ENCODE measurements at places on chromosomes 3 and 15.

DNA sequence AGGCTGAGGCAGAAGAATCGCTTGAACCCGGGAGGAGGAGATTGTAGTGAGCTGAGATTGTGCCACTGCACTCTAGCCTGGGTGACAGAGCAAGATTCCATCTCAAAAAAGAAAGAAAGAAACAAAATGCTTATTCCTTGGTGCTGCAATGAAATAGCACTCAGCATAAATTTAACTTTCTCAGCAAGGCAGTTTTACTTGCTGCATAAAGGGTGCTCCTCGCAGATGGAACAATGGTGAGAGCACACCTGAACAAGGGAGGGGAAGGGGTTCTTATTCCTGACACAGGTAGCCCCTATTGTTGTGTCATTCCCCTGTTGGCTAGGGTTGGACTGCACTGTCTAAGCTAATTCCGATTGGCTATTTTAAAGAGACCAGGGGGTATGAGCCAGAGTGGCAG lies 17.1 kb downstream of the PAK2 start:
- no peak for DNase-seq

DNA sequence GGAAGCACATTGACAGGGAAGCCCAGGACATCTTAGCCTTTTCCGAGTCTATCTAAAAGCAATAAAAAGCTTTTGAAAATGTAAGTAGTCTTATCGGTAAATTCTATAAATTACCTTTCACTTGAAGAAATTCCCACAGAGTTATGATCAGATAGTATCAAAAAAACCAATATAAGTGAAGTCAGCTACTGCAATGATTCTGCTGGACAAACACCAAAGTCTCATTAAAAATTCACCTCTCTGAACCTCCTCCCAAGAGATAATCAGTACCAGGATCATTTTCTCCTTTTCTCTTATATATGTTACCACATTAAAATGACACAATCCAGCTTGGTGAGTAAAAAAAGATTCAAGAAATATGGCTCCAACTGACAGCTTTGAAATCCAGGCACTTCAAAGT lies 69.2 kb downstream of the FRMD5 start:
- DNase-seq: no peak

DNA sequence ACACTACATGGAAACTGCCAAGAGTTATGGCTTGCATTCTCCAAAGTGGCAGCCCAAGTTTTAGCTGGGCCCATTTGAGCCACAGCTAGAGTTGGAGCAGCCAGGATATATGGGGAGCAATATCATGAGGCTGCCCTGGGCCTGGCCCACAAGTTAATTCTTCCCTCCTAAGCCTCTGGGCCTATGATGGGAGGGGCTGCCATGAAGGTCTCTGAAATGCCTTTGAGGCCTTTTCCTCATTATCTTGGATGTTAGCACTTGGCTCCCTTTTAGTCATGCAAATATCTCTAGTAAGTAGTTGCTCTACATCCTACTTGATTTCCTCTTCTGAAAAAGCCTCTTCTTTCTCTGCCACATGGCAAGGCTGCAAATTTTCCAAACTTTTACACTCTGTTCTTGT lies 257.5 kb upstream of the CHRM5 start:
- DNase-seq: no peak

DNA sequence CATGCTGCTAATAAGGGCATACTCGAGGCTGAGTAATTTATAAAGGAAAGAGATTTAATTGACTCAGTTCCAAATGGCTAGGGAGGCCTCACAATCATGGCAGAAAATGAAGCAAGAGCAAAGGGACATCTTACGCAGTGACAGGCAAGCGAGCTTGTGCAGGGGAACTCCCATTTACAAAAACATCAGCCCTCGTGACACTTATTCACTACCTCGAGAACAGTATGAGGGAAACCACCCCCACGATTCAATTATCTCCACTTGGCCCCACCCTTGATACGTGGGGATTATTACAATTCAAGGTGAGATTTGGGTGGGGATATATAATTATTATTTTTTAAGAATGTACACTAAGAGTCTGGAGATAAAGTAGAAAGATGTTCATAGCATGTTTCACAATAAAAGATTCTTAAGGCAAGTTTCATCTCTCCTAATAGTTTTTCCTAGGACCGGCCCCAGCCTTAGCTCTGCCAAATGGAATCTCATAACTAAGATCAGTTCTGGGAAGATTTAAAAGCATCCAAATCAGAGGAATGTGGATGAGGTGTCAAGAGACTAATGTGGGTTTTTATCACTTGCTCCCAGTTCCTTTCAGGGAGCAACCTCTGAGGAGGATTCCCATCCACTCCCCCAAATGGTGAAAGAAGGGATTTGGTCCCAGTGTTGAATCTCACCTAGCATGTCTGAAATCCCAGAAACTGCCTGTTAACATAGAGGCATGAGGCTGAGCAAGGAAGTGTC lies 221.0 kb downstream of the ZMAT3 start:
- no peak for DNase-seq

- DNase-seq: no peak
These were observed 278.3 kb downstream of the FGF12 start for GRCh38 chr3:192449036-192449435.

DNA sequence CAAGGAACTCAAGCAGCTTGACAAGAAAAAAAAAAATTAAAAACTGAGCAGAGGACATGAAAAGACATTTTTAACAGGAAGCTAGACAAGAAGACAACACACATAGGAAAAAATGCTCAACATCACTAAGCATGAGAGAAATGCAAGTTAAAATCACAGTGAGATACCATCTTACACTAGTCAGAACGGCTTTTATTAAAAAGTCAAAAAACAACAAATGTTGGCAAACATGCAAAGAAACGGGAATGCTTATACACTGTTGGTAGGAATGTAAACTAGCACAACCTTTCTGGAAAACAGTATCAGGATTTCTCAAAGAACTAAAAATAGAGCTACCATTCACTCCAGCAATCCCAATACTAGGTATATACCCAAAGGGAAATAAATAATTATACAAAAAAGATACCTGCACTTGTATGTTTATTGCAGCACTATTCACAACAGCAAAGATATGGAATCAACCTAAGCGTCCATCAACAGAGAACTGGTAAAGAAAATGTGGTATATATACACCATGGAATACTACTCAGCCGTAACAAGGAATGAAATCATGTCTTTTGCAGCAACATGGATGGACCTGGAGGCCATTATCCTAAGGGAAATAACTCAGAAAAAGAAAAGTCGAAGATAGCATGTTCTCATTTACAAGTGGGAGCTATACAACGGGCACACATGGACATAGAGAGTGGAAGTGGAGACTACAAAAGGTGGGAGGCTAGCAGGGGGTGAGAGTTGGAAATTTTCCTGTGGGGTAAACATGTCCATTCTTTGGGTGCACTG lies 5.2 kb downstream of the GOLIM4 start:
- no peak for DNase-seq

GRCh38 chr3:43477600-43477999 lies 144.2 kb downstream of the ANO10 start:
- no peak for DNase-seq

- no peak for DNase-seq
These were observed 688.6 kb upstream of the ZNF385D start for GRCh38 chr3:22439626-22440025.

- DNase-seq: no peak
These were observed 144.2 kb downstream of the RYR3 start for GRCh38 chr15:33454996-33455395.

DNA sequence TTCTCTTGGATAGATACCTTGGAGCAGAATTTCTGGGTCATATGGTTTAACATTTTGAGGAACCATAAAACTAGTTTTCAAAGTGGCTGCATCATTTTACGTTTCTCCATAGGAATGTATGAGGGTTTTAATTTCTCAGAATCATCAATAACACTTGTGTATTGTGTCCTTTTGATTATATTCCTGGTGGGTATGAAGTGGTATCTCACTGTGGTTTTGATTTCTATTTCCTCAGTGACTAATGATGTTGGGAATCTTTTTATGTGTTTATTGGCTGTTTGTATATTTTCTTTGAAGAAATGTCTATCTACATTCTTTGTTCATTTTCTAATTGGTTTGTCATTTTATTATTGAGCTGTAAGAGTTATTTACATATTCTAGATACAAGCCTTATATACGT lies 28.8 kb downstream of the CDIN1 start:
- no peak for DNase-seq

GRCh38 chr15:50148362-50148963 lies 29.4 kb upstream of the ATP8B4 start:
- DNase-seq: peak; percentile 54

DNA sequence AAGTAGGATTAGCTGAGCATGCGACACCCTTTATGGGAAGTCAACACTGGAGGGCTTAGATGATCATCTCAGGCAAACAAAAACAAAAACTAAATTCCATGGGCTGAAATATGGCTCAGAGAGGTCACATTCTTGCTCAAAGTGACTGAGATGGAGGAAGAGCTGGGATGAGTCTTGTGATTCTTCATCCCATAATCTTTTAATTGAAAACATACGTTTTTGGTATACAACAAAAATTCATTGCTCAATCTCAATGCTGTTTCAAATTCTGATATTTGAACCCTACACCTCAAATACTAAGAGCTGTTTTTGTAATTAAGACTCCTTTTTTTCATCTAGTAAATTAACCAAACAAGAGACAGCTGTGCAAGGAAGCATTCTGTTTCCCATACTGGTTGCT lies 257.0 kb downstream of the NR1D2 start:
- no peak for DNase-seq

DNA sequence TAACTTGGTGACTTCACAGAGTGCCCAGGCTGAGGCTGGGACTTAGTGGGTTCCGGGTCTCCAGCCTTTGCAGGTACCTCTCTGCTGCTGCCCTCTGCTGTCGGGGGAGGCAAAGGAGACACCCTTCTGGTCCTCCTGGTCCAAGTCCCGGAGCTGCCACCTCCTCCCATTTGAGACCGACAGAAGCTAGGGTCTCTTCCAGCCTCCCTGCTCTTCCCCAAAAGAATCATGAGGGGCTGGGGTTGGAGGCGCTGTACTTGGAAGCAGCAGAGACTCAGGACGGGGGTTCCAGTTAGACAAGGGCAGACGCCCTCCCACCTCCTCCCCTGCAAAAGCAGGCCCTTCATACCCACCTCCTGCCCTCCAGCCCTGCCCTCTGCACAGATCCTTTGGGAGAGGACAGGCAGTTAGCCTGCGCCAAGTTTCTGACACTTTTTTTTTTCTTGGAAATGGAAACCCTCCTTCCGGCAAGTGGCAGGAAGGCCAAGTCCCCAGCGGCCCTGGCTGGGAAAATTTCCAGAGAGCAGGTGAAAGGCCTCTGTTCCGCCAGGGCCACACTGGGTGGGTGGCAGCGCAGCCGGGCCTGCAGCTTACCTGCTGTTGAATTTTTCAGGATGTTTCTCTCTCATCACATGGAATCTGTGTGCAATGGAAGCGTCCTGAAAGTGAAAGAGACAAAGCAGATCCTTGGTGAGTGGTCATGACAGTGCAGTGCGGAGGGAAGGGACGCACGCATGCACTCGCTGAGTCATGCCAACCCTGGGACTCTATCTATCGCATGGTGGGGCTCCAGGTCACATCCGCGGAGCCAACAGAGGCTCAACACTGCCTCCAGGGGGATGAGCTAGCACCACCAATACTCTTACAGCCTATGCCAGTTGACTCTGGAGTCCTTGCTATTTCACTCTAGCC lies 119.9 kb downstream of the DGKG start:
- DNase-seq: no peak

- DNase-seq: no peak
These were observed 1.5 kb upstream of the SLC24A5 start for GRCh38 chr15:48119277-48119676.

GRCh38 chr15:64461721-64462162 lies 1.4 kb downstream of the ZNF609 start:
- no peak for DNase-seq

- DNase-seq: no peak
These were observed 555.8 kb upstream of the IL12A start for GRCh38 chr3:159432682-159433340.

- DNase-seq: no peak
These were observed 157.8 kb upstream of the LINGO1 start for GRCh38 chr15:77790481-77790880.

DNA sequence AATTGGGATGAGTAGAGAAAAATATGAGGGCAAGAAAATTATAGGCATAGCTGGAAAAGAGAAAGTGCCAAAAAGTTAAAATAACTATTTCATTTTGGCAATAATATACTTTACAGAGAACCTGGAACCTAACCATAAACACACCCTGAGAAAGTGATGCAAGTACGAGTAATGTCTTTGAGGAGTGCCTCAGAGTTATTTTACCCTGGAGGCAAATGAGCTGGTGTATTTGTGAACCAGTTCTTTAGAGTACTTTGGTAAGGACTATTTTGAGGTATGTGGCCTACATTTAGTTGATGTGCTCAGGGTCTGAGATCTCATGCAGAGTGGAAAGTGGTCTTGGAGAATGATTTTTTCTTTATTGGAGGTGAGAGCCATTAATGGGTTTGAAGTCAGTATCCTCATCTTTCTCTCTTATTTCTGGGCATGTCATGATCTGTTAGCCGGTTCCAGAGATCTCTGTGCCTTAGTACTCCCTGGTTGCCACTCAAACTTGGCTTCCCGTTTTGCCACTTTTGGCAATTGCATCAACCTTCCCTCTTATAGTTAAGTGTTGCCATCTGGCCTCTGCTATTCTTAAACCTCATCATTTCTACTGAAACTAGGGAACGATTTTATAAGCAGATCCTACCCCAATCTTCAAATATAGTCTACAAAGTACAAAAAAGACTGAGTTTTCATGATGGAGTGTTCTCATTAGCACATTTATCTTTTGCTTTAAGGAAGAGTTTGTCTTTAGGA lies 145.7 kb downstream of the EPHA6 start:
- DNase-seq: peak; percentile 34

GRCh38 chr3:188060840-188061544 lies 93.0 kb upstream of the LPP start:
- no peak for DNase-seq

DNA sequence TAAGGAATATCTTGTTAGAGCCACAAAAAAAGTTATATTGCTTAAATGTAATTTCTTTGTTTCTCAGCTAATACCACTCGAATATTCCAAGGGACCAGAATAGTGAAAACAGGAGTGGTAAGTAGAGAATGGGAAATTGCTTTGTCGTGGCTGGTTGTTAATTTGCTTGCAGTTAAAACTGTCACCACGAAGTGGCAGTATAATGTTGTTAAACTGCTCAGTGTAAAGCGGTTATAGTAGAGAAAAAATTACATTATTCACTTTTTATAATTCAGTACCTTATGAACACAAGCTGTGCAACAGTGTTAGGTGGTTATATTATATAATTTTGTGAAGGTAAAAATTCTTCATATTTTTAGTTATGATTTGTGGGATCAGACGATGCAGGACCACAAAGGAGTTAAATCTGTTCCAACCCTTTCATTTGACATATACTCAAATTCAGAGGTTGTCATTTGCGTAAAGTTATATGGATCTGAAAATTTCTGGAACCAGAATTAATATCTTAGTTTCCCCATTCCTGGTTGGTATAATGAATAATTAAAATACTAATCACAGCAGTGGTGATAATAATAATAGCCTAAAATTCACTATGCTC lies 171.8 kb downstream of the FEZF2 start:
- DNase-seq: no peak

DNA sequence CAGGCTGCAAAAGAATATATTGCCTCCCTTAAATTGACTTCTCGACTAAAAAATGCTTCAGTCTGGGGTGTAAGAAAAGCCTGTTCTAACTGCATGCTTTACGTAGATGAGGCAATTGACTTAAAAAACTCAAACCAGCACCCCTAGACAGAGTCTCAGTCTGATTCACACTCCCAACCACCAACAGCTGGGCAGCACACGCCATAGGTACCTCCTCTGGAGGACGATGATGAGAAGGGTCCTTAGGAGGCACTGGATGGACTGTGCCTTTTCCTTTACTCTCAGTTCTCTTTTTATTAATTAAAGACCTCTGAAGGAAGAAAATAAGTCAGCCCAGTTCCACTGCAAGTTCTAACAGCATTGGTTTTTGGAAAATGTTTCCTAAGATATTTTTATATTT lies 175.0 kb downstream of the PDZRN3 start:
- DNase-seq: no peak

All from amniotic stem cell (primary cell).